ENCODE measurements at places on chromosomes 12 and 14.

DNA sequence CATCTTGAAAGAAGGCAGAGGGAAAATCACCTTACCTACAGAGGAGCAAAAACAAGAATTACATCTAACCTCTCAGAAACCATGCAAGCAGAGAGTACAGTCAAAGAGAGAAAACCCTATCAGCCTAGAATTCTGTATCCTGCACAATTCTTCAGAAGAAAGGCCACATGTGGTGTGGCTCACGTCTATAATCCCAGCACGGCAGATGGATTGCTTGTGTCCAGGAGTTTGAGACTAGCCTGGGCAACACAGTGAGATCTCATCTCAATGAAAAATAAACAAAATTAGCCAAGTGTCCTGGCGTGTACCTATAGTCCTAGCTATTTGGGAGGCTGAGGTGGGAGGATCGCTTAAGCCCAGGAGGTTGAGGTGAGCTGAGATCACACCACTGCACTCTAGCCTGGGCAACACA is 48.2 kb downstream of the ATF7 start:
- DNase-seq: no peak

- no peak for DNase-seq
Measured at GRCh38 chr12:13390918-13391317, 194.4 kb downstream of the EMP1 start.

DNA sequence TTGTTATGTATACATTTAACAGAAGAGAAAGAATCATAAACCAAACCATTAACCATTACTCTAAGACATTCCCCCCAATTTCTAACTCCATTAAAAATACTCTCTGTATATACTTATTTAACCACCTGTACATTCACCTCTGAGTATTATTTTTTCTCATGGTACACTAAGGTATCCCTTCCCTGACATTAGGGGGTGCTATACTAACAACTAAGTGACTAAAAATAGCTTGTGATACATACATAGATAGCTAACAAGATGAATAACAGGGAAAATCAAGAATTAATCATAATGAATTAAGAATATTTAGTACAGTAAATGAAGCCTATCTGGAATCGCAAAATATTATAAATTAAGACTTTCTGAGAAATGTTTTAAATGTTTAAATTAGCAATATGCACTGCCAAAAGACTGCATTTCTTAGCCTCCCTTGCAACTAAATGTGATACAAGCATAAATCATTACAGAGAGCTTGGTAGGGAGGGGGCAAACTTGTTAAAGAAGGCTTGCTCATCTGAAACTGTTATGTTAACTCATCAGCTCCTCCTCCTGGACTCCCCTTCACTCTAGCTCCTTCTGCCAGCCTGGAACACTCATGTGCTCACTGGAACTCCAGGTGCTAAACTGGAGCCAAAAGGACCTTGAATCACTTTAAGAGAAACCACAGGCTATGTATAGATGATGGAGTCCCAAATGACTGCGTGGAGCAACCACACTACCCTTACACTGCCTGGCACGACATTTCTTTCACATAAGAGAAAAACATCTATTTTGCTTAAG is 14.9 kb downstream of the C2CD5 start:
- DNase-seq: peak; percentile 64

DNA sequence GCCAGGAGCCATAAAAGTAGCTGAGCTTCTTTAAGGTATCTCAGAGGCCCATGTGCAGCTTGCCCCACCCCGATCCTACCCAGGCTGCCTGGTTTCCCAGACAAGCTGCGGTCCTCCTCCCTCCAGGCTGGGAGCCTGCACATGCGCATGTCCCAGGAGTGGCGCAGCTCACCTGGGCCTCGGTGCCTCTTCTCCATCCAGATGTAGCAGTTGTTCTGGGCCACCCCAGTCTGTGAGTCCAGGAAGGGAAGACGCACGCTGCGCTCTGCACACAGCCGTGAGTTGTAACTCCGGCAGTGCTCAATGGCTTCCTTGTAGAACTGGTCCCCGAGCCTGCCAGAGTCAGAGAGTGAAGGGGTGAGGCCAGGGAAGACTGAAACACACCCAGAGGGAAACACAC is 122.3 kb downstream of the DPF3 start:
- no peak for DNase-seq

- no peak for DNase-seq
Measured at GRCh38 chr14:24075485-24076301, 4.3 kb downstream of the CPNE6 start.

- no peak for DNase-seq
Measured at GRCh38 chr14:85528080-85528896, 1.7 kb upstream of the FLRT2 start.

DNA sequence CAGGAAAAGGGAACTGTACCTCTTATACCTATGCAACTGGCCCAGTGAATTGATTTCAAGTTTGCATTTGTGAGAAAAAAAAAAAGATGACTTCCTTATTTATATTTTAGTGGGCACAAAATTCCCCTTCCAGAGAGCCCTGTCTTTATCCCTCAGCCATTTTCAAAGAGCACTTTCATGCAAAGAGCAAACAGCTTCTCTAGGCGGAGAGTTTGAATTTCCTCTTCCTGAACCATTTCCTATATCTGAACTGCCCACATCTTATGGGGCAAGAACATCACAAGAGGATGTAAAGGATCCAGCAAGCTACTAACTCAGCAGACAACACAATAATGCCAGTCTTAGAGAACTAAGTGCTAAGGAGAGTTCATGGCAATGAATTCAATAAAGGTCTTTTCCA is 22.3 kb upstream of the PLXNC1 start:
- peak; percentile 85 for DNase-seq

DNA sequence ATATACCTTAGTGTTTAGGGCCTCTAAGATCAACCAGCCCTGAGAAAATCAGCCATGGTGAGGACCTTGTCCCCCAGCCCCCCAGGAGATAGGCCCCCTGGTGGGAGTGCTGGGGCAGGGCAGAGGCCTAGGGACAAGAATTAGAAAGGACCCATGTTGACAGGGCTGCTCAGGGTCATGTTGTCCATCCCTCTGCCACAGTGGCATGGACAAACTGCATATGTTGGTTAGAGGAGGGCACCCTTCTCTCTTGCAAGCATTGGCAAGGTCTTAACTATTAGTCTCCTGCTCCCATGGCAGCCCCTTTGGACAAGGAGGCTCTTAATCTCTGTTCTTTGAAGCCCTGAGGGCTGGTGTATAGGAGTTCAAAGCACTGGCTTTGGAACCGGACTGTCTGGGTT is 755 bp upstream of the PTPN6 start:
- no peak for DNase-seq

DNA sequence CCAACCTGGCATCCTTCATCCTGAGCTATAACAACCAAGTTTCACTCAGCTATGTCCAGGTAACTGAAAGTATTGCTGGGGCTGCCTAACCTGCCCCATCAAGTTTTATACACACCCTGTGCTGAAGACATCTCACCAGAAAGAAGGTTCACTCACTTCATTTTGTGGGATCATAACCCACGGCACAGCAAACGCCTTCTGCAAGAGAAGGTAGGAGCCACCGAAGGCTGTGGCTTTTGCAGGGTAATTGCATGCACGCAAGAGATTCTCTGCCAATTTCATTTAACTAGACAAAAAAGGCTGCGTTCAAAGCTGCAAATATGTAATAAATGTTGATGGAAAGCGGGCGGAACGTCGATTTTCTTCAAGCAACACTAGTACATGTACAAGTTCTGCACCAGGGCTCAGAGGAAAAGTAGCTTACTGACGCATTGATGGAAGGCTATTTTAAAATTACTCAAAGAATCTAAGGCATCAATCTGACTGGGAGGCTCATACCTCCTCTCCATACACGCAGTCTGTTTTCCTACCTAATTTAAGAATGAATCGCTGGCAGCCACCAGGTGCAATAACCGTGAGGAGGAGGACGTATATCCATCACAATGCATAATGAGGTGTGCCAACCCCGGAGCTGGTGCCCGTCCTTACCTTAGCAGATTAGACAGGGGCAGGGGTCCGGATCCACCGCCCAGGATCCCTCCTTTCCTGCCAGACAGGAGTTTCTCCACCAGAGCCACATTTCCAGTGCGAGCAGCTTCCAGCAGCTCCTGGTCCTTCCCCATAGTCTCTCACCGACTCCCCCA is 1.1 kb downstream of the ANKS1B start:
- no peak for DNase-seq

- peak; percentile 28 for DNase-seq
Measured at GRCh38 chr14:30195941-30196340, 268.3 kb upstream of the PRKD1 start.

DNA sequence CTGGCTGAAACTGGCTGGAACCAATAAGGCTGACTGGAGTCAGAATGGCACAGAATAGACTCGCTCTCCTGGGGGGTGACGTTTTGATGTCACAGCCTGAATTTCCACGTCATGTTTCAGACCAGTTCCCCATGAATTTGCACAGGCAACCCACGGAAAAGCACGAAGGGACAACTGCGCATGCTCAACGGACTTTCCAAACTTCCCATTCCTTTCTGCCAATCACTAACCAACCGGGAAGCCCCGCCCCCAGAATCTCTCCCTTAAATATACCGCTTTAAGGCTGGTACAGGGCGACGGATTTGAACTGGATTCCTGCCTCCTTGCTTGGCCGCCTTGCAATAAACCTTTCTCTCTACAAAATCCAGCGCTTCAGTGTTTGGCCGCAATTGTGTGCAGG is 434.7 kb downstream of the APAF1 start:
- DNase-seq: no peak

GRCh38 chr12:119692997-119693396 is 25.1 kb downstream of the PRKAB1 start:
- no peak for DNase-seq

GRCh38 chr14:33463731-33464130 is 487.1 kb downstream of the EGLN3 start:
- no peak for DNase-seq

GRCh38 chr12:77325511-77326236 is 260.3 kb upstream of the E2F7 start:
- no peak for DNase-seq

- DNase-seq: no peak
Measured at GRCh38 chr14:97056086-97056485, 258.9 kb downstream of the VRK1 start.

GRCh38 chr12:72105849-72106248 is 166.3 kb upstream of the TRHDE start:
- no peak for DNase-seq

GRCh38 chr12:1162081-1162760 is 171.2 kb downstream of the ERC1 start:
- no peak for DNase-seq

DNA sequence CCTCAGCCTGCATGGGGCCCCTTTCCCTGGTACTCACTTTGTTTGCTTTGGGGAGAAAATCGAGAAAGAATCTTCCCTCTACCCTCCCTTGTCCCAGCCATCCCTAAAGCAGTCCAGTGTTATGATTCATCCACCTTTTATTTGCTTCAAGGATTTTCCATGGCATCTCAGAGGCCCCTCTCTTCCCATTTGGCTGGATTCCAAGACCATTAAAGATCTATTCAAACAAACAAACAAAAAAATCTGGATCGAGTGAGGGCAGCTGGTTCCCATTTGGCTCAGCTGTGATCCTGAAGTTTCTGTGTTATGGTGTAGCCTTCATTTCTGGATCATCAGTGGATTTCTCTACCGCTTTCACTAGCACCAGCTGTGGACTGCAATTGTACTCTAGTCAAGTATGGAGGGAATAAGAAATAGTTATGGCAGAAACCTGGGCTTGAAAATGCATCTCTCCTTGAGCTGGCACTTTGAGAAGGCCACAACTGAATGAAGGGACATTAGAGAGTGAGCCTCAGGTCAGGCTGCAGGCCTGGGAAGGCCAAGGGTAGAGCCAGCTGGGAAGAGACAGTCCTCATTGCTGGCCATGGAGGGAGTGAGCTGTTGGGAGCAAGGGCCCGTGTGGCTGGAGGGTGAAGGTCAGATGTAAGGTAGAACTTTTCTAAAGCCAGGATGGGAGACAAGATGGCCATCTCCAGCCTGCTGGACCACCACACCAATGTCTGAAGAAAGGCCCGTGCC is 13.7 kb downstream of the KRT71 start:
- no peak for DNase-seq

DNA sequence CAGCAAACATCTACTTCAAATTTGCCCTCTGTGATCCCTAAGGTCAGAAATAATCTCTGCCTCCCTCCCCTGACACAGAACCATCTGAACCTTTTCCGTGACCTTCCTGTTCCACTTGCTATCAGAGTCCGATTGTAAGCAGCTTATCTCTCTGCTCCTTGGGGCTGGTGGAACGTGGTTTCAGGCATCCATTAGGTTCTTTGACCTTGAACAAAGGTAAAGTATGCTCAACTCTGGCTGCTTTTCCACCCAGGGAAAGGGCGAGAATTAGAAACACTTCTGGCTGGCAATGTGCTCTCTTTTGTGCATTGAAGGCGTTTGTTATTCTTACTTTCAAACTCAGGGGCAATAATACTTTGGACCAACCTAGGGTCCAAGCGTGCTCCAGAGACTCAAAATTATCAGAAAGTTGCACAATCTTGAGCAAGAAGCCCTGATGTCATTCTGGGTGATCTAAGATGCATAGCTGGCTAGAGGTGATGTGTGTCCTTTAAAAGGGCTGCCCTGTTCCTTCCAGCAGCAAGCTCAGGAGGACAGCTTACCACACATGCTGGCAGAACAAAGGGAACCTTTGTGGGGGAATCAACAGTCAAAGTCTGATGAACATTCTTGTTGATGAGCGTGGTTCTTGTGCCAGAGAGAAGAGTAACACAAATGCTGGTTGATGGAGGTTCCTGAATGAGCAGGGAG is 29.8 kb downstream of the ADGRD1 start:
- no peak for DNase-seq

DNA sequence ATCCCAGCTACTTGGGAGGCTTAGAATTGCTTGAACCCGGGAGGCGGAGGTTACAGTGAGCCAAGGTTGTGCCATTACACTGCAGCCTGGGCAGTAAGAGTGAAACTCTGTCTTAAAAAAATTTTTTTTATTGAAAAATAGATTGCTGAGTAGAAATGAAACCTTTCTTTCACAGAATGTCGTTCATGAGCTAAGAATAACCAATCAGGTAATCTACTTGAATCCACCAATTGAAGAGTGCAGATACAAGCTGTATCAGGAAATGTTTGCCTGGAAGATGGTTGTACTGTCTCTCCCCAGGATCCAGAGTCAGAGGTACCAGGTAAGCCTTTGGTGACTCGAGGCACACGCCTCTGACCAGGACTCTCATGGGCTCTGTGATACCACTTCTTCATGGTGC is 27.0 kb downstream of the DYNC1H1 start:
- no peak for DNase-seq

DNA sequence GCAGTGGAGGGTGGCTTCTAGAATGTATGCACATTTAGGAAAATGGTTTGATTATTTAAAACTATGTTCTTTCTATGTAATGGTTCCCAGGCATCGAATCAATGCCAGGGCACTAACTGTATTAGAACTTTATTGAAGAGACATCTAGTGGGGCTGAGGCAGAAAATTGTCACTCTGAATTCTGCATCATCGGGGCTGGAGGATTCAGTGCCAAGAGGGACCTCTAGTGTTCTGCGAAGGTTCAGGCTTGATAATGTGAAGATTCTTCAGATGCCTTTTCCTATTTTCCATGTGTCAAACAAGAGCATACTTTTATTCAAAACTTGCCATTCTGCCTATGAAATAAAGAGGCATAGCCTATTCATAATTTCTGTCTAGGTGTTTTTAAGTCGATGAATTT is 146.3 kb downstream of the CAND1 start:
- peak; percentile 2 for DNase-seq

GRCh38 chr12:67161322-67161918 is 107.7 kb upstream of the CAND1 start:
- DNase-seq: peak; percentile 23

- no peak for DNase-seq
Measured at GRCh38 chr12:99978152-99978551, 6.6 kb downstream of the ANKS1B start.

GRCh38 chr14:99011385-99011784 is 260.6 kb downstream of the BCL11B start:
- DNase-seq: no peak

Measured in AML-193 (cell line).